ENCODE measurements at places on chromosomes 5 and 9. TPM values are rescaled to one million over a fixed set of nuclear protein-coding genes. Genes with fewer than 3 reads are reported as not detected.

DNA sequence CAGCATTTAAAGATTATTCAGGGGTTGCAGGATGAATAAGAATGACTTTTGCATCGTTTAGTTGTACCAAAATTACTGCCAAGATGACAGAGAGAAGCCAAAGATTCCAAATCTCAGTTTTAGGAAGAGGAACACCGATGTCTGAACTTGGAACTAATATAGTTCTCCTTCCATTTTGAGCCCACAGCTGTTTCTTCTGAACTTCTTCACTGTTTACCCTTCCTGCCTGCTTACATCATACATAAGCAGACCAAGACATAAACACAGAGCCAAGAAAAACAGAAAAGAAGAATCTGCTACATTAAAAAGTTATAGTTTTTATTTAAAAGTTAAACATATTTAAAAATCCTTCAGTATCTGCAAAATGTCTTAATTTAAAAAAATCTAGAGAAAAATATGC, 146.9 kb upstream of the RAPGEF1 start:
- no peak for DNase-seq
- H3K4me1 ChIP-seq = peaks cover 26% of the 10 kb centered on the region
- no peaks in the 10 kb centered on the region for H3K36me3 ChIP-seq
- no peak overlapping the region for H3K4me3 ChIP-seq

Gene PCDHA9
- 4.0 TPM for total RNA-seq

GRCh38 chr5:133470841-133471240, 141.5 kb downstream of the FSTL4 start:
- H3K27me3 ChIP-seq = peaks cover 1% of the 10 kb centered on the region
- no peaks in the 10 kb centered on the region for H3K36me3 ChIP-seq
- no peak for DNase-seq

DNA sequence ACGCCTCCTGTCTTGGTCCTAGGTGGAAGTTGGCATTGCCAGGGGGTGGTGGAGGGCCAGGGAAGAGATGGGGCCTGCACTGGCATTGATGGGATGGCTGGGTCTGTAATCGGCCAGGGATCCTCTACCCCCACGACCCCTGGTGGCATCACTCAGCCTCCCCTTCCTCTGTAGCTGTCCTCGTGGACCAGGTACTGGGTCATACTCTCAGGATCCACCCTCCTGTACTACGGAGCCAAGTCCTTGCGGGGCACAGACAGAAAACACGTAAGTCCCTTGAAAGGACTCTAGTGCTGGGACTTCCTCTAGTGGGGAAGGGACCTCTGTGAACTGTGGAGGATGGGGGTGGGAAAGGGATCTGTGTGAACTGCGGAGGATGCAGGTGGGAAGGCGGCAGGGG, 52.1 kb upstream of the GARNL3 start:
- H3K27ac ChIP-seq = no peak overlapping the region
- no peaks in the 10 kb centered on the region for H3K36me3 ChIP-seq
- no peaks in the 10 kb centered on the region for H3K27me3 ChIP-seq
- peaks cover 21% of the 10 kb centered on the region for H3K4me1 ChIP-seq
- no peak for DNase-seq

DNA sequence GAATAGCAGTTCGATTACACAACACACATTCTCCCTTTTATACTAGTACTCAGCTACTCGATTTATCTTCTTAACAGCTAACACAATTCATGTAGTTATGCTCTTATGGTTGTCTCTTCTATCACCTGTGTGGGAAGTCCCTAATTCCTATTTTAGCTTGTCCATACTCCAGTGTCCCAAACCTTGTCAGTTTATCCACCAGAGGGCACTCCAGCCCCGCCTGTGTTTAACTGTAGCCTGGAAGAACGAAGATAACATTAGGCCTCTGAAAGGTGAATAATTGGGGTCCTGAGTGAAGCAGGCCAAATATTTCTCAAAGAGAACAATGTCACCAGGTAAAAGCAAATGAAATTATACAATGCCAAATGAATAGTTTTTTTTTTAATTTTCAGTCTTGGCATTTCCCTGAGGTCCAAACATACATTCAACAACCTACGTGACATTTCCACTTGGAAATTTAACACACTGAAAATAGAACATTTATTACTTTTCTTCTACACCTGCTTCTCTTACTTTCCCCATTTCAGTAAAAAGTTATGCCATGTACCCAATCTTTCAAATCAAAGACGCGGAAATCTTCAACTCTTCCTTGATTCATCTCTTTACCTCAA, 560.7 kb downstream of the HTR1A start:
- no peak overlapping the region for H3K27ac ChIP-seq
- peak; percentile 36 for DNase-seq
- peaks cover 7% of the 10 kb centered on the region for H3K4me1 ChIP-seq
- H3K27me3 ChIP-seq = no peaks in the 10 kb centered on the region

Gene ADGRV1
- total RNA-seq = 24.6 TPM

GRCh38 chr5:145204743-145205142, 630.4 kb downstream of the PRELID2 start:
- H3K4me3 ChIP-seq = no peak overlapping the region
- no peak for DNase-seq
- H3K27me3 ChIP-seq = peaks cover 3% of the 10 kb centered on the region
- no peak overlapping the region for H3K27ac ChIP-seq
- H3K4me1 ChIP-seq = no peaks in the 10 kb centered on the region
- H3K36me3 ChIP-seq = no peaks in the 10 kb centered on the region

DNA sequence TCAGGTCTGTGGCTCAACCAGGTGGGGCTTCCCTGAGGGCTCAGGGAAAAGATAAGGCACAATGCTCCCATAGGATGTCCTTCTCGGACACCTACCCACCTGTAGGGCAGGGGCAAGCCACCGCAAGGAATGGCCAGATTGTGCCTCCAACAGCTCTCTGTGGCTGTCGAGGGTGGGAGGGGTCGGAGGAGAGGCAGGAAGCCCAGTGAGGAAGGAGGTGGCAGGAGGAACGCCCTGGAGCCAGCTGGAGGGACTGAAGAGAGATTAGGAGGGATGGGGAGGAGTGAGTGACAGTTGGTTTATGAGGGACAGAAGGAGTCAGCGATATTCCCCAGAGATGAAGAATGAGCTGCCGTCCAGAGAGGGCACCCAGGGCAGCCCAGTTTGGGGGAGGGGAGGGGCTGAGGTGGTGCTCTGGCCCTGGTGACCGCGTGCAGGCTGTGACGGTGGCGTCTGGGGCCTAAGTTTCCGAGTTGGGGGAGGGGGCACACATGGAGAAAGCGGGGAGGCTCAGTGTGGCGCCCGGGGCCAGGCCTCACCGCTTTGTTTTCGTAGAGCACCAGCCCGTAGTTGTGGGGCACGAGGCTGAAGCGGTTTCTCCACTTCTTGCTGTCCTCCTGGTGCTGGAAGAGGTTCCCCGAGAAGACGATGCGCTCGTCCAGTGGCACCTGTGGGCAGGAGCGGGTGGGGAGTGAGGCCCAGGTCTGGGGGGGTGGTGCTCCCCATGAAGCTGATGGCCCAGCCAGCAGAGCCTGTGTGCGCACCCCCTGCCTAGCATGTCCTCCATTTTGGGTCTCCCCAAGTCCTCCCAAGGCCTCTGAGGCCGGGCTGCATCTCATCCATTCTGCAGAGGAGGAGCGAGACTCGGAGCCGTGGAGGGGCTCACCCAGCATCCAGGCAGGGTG, 75.6 kb downstream of the LRSAM1 start:
- peak overlapping the region; percentile 77 for H3K27ac ChIP-seq
- no peak overlapping the region for H3K4me3 ChIP-seq
- DNase-seq = no peak
- peaks cover 43% of the 10 kb centered on the region for H3K36me3 ChIP-seq
- H3K4me1 ChIP-seq = peaks cover 4% of the 10 kb centered on the region

- no peaks in the 10 kb centered on the region for H3K27me3 ChIP-seq
- H3K27ac ChIP-seq = no peak overlapping the region
- H3K36me3 ChIP-seq = no peaks in the 10 kb centered on the region
- H3K4me1 ChIP-seq = peaks cover 22% of the 10 kb centered on the region
These were observed 8.5 kb downstream of the OSTF1 start for GRCh38 chr9:75096796-75097195.

GRCh38 chr9:120648581-120649197, 65.6 kb downstream of the MEGF9 start:
- H3K27ac ChIP-seq = no peak overlapping the region
- no peaks in the 10 kb centered on the region for H3K27me3 ChIP-seq
- H3K4me3 ChIP-seq = no peak overlapping the region
- H3K36me3 ChIP-seq = no peaks in the 10 kb centered on the region
- DNase-seq = no peak

- no peaks in the 10 kb centered on the region for H3K4me1 ChIP-seq
- H3K36me3 ChIP-seq = peaks cover 12% of the 10 kb centered on the region
- no peak for DNase-seq
- no peak overlapping the region for H3K27ac ChIP-seq
These were observed 17.0 kb upstream of the MXD3 start for GRCh38 chr5:177328545-177329231.

Gene SLC6A3
- 0.04 TPM for total RNA-seq

All from mesothelial cell of epicardium (in vitro differentiated cells).